CD4-positive, alpha-beta T cell (primary cell): ENCODE measurements at places on chromosomes 3 and 15.
A peak's percentile ranks its signal among the peaks of the same experiment; 100 is the strongest.

GRCh38 chr3:184461219-184461618 is 81.4 kb downstream of the CHRD start:
- no peak overlapping the region for H3K27ac ChIP-seq
- no peak for DNase-seq
- H3K36me3 ChIP-seq: no peaks in the 10 kb centered on the region
- no peak overlapping the region for H3K4me3 ChIP-seq
- no peaks in the 10 kb centered on the region for H3K4me1 ChIP-seq

DNA sequence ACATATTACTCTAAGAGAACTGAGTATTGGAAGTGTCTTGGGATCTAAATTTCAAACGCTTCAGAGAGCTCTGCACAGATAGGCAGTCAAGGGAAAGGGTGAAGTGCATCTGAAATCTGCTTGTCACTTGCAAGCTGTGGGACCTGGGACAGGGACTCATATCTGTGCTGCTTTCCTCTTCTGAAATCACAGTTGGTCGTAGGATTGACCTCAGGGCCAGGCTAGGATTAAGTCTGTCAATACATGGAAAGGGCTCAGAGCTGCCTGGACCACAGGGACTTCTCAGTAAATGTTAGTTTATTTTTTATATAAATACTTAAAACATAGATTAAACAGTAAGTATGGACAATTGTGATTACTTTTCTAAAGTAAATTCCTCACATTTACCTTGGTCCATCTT is 74.7 kb upstream of the CMTM7 start:
- H3K36me3 ChIP-seq: no peaks in the 10 kb centered on the region
- H3K4me1 ChIP-seq: peaks cover 23% of the 10 kb centered on the region
- H3K27ac ChIP-seq: no peak overlapping the region
- DNase-seq: no peak
- no peak overlapping the region for H3K4me3 ChIP-seq

DNA sequence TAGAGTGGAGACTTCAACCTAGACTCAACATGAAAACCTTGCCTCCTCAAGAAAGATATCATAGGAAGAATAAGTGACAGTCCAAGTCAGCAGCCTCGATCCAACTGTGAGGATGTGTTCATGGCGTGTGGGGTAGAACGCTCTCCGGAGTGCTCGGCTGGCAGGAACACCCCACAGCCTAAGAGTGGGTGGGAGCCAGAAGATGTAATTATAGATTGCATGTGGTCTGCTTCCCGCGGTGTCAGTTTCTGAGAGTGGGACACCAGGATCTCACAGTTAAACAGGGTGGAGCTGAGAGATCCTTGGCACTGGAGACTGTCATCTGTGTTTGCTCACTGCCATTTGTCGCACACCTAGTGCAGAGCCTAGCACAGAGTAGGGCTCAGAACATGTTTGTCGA is 158.0 kb downstream of the CTNNB1 start:
- H3K36me3 ChIP-seq: no peaks in the 10 kb centered on the region
- DNase-seq: no peak
- H3K27ac ChIP-seq: no peak overlapping the region
- H3K27me3 ChIP-seq: no peaks in the 10 kb centered on the region
- no peak overlapping the region for H3K4me3 ChIP-seq
- H3K4me1 ChIP-seq: no peaks in the 10 kb centered on the region

DNA sequence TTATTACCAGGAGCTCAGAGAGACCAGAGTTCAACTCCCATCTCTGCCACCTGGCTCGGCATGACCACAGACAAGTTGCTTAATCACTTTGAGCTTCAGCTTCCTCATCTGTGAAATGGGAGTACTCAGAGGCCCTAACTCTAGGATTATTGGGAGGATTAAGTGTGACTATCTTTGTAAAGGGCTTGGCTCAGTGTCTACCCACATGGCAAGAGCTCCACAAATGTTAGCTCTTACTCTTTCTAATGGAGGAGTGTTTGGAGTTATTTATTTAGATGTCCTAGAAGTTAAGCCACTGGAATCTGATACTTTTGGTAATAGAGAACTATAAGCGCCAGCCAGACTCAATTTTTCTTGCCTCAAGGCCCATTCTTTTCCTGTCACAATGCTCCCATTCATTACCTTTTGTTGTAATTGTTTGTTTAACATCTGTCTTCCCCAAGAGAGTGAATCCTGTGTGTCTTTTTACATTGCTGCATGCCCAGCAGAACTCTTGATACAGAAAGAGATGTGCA is 12.3 kb upstream of the LMCD1 start:
- H3K27ac ChIP-seq: no peak overlapping the region
- H3K4me3 ChIP-seq: no peak overlapping the region
- H3K27me3 ChIP-seq: no peaks in the 10 kb centered on the region
- H3K4me1 ChIP-seq: no peaks in the 10 kb centered on the region
- no peaks in the 10 kb centered on the region for H3K36me3 ChIP-seq

DNA sequence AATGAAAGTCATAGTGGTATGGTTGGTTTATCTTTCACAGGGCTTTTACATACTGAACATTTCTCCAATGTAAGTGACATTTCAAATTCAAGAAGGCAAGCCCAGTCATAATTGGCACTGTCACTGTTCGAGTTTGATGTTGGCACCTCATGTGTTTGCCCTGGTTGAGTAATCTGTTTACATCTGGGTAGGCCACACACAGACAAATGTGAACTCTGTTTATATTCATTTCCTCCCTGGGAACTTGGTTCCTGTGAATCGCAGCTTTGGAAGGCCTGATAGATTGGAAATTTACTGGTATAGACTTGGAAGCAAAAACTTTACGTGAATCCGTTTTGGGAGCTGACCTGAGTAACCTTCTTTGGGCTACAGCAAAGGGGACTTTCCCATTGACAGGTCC is 395.2 kb upstream of the AZI2 start:
- H3K4me1 ChIP-seq: no peaks in the 10 kb centered on the region
- H3K4me3 ChIP-seq: no peak overlapping the region

- no peak overlapping the region for H3K27ac ChIP-seq
- no peaks in the 10 kb centered on the region for H3K4me1 ChIP-seq
- no peak overlapping the region for H3K4me3 ChIP-seq
- no peak for DNase-seq
- no peaks in the 10 kb centered on the region for H3K27me3 ChIP-seq
These were observed 597.2 kb downstream of the GOLGA6L6 start for GRCh38 chr15:19944261-19944888.

- no peaks in the 10 kb centered on the region for H3K36me3 ChIP-seq
- H3K4me3 ChIP-seq: no peak overlapping the region
- DNase-seq: no peak
- H3K27me3 ChIP-seq: no peaks in the 10 kb centered on the region
- no peak overlapping the region for H3K27ac ChIP-seq
These were observed 11.6 kb downstream of the STRIT1 start for GRCh38 chr3:155281912-155282311.

- H3K27me3 ChIP-seq: peaks cover 2% of the 10 kb centered on the region
- H3K36me3 ChIP-seq: no peaks in the 10 kb centered on the region
- H3K4me1 ChIP-seq: no peaks in the 10 kb centered on the region
- H3K4me3 ChIP-seq: no peak overlapping the region
- no peak for DNase-seq
- no peak overlapping the region for H3K27ac ChIP-seq
These were observed 319.1 kb upstream of the TLE3 start for GRCh38 chr15:70416829-70417228.

DNA sequence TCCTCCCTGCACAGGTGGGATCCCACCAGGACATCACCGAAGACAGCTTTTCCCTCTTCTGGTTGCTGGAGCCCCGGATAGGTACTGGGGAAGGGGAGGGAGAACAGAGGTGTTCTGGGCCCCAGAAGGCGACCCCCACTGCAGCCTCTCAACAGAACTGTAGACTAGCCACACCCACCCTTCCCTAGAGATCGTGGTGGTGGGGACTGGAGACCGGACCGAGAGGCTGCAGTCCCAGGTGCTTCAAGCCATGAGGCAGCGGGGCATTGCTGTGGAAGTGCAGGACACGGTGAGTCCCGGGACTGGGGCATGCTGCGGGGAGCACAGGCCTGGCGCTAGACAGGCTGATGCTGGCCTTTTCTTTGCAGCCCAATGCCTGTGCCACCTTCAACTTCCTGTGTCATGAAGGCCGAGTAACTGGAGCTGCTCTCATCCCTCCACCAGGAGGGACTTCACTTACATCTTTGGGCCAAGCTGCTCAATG is 809 bp downstream of the NDUFAF3 start:
- peak overlapping the region; percentile 80 for H3K4me3 ChIP-seq
- peaks cover 60% of the 10 kb centered on the region for H3K4me1 ChIP-seq
- H3K36me3 ChIP-seq: peaks cover 43% of the 10 kb centered on the region
- H3K27ac ChIP-seq: peak overlapping the region; percentile 98

- no peaks in the 10 kb centered on the region for H3K4me1 ChIP-seq
- no peak overlapping the region for H3K27ac ChIP-seq
- DNase-seq: no peak
- H3K27me3 ChIP-seq: no peaks in the 10 kb centered on the region
- H3K4me3 ChIP-seq: no peak overlapping the region
- no peaks in the 10 kb centered on the region for H3K36me3 ChIP-seq
These were observed 27.0 kb upstream of the SV2B start for GRCh38 chr15:91073077-91073476.

GRCh38 chr3:32996048-32996754 is 44.8 kb downstream of the CCR4 start:
- peaks cover 63% of the 10 kb centered on the region for H3K4me1 ChIP-seq
- H3K4me3 ChIP-seq: no peak overlapping the region
- no peak for DNase-seq
- no peak overlapping the region for H3K27ac ChIP-seq
- no peaks in the 10 kb centered on the region for H3K27me3 ChIP-seq

- H3K27ac ChIP-seq: peak overlapping the region; percentile 67
- H3K27me3 ChIP-seq: no peaks in the 10 kb centered on the region
- H3K4me3 ChIP-seq: peak overlapping the region; percentile 70
- no peaks in the 10 kb centered on the region for H3K36me3 ChIP-seq
These were observed 732 bp upstream of the CRTC3 start for GRCh38 chr15:90529011-90529370.

GRCh38 chr3:2770451-2770850 is 339.7 kb downstream of the IL5RA start:
- no peaks in the 10 kb centered on the region for H3K4me1 ChIP-seq
- no peaks in the 10 kb centered on the region for H3K36me3 ChIP-seq
- H3K27ac ChIP-seq: no peak overlapping the region
- no peak overlapping the region for H3K4me3 ChIP-seq
- no peaks in the 10 kb centered on the region for H3K27me3 ChIP-seq

- no peak overlapping the region for H3K4me3 ChIP-seq
- H3K27me3 ChIP-seq: peaks cover 11% of the 10 kb centered on the region
- H3K4me1 ChIP-seq: no peaks in the 10 kb centered on the region
These were observed 190.7 kb downstream of the CD47 start for GRCh38 chr3:107899990-107900651.

DNA sequence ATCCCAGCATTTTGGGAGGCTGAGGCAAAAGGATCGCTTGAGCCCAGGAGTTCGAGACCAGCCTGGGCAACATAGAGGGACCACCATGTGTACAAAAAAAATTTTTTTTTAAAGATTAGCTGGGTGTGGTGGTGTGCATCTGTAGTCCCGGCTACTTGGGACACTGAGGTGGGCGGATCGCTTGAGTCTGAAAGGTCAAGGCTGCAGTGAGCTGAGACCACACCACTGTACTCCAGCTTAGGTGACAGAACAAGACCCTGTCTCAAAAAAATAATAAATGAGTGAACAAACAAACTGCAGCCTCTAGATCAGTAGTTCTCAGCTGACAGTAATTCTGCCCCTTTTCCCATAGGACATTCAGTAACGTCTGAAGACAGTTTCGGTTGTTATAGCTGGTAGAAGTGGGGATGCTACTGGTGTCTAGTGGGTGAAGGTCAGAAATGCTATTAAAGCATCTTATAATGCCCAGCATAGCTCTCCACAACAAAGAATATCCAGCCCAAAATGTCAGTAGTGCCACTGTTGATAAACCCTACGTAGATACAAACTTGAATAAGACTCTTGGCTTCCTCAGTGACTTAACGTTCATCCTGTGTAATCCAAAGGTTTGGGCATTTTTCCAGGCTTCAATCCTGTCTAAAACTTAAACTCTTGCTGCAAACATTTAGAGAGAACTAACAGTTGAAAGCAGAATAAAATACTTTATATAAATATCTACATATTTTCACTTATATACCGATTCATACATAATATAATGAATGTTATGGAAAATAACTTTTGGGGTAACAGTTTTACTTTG is 10.6 kb downstream of the SMC4 start:
- H3K4me1 ChIP-seq: no peaks in the 10 kb centered on the region
- H3K27me3 ChIP-seq: no peaks in the 10 kb centered on the region
- H3K4me3 ChIP-seq: no peak overlapping the region
- no peak for DNase-seq
- no peak overlapping the region for H3K27ac ChIP-seq

GRCh38 chr3:30098243-30098642 is 508.2 kb upstream of the TGFBR2 start:
- H3K4me1 ChIP-seq: no peaks in the 10 kb centered on the region
- DNase-seq: no peak
- no peak overlapping the region for H3K27ac ChIP-seq
- H3K36me3 ChIP-seq: no peaks in the 10 kb centered on the region

DNA sequence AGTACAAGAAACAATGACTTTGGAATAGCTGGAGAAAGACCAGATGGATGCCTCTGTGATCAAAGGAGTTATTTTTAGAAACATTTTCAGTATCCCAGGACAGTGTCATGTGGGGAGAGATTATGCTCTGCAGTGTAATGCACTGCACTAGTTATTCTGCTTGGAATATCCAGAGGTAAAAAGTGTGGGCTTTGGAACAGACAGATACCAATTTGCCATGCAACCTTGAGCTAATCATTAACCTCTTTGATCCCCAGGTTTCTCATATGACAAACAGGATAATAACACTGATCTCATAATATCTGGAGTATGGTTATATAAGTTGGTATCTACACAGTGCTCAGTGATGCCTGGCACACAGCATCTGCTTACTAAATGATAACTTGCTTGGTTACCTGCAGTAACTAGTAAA is 12.2 kb upstream of the SLC7A14 start:
- DNase-seq: no peak
- no peak overlapping the region for H3K27ac ChIP-seq
- H3K27me3 ChIP-seq: no peaks in the 10 kb centered on the region
- no peak overlapping the region for H3K4me3 ChIP-seq
- no peaks in the 10 kb centered on the region for H3K36me3 ChIP-seq

DNA sequence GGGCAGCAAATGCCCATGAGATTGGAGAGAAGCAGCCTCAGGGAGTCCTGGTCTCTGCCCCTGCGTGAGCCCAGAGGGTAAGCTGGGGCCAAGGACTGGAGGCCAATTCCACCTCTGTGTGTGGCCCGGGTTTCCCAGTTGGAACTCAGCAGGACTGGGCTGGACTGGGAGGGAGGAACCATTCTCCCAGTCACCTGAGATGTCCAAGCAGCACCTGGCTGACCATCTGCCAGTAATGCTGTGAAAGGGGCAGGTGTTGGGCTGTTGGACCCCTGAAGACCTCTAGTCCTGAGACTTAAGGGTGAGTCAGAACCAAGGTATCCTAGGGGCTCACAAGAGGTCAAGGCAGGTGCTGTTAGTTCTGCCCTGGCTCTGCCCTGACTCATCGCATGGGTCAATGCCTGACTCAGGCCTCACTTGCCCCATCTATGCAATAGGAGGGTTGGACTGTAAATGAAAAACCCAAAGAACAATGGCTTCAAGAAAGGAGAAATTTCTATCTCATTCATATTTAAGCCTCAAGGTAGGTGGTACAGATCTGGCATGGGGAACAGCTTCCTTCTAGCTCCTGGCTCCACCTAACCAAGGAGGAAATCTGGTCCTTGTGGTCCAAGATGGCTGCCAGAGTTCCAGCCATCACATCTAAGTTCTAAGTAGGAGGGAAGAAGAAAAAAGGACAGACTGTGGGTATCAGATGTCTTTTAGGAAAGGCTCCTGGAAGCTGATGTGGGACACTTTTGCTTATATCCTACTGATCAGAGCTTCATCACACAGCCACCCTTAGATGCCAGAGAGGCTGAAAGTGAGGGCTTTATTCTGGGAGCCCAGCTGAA is 111.3 kb downstream of the FBLN2 start:
- peaks cover 16% of the 10 kb centered on the region for H3K4me1 ChIP-seq
- DNase-seq: no peak
- H3K27ac ChIP-seq: no peak overlapping the region
- H3K27me3 ChIP-seq: peaks cover 2% of the 10 kb centered on the region
- H3K4me3 ChIP-seq: no peak overlapping the region
